ENCODE measurements at places on chromosomes 1 and 21.

DNA sequence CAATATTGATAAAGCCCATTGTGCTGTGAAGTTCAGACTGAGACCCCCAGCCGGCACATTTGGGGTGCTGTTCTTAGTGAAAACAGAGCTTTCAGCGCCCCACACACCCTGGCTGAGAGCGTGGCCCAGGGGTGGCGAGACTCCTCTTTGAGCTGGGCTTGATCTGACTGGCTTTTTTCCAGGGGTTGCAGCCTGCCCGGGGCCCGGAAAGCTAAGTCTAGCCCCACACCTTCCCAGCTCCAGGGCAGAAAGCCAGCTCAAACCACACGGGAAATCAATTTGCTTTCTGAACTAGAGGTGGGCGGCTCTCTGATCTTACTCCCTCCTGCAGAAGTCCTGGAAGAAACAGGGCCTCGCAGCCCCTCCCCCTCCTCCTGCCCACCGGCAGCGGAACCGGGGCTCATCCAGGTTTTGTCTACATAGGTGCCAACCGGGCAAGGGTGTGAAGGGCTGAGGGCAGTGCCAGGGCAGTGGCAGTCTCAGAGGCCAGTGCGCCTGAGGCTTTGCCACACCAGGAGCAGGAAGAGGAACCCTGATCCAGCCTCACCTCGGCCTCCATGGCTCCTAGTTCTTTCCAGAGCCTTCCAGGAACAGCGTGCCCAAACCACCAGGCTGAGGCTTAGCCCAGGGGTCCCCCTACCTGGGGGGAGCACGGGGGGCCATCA lies 155.3 kb downstream of the NPHP4 start:
- no peak for DNase-seq

DNA sequence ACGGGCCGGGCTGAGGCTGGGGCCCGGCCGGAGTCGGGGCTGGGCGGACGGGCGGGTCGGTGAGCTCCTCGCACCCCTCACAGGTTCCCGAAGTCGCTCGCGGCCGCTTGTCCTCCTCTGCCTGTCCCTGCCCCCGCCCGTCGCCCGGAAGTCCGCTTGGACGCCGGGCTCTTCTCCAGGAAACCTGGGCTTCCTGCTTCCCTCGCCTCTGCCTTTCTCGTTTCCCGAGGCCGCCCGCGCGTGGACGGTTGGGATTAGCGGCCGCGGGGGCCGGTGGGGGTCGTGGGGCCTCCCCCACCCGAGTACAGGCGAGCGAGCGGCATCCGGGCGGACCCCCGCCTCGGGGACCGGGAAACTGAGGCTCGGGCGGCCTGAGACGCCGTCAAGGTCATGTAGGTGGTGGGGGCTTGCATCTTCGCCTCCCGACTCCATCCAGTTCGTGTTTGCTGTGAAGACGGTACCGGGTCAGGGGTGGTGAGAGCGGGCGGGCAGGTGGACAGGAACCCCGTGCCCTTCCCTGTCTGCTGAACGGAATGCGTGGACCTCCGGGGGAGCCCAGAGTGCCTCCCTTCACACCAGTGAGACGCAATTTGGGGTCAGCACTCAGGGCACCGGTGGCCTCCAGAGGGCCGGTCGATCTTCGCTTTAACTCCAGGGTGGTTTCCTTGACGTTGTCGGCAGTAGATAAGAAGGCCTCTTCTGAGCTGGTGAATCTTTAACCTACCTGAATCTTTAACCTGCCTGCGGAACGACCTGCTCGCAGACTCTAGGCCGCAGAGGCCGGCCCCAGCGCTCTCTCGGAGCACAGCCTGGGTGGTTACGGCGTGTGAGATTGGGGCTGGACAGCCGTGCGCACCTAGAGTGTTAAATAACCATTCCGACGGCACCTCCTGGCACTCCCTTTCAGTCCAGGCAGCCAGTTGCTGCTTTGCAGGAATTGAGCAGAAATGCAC lies 686 bp downstream of the ARF1 start:
- no peak for DNase-seq

- DNase-seq, result no peak
These were observed 167.4 kb downstream of the HHAT start for GRCh38 chr1:210496063-210496462.

GRCh38 chr1:235417086-235417697 lies 50.0 kb downstream of the TBCE start:
- DNase-seq, result no peak

- no peak for DNase-seq
These were observed 79.2 kb downstream of the ARHGEF10L start for GRCh38 chr1:17618558-17619247.

- DNase-seq, result no peak
These were observed 1.7 kb upstream of the PKP1 start for GRCh38 chr1:201281573-201281972.

- DNase-seq, result no peak
These were observed 4.1 kb downstream of the PDC start for GRCh38 chr1:186456729-186457255.

GRCh38 chr1:156652131-156652991 lies 10.4 kb downstream of the BCAN start:
- no peak for DNase-seq

- no peak for DNase-seq
These were observed 28.1 kb upstream of the ZYG11A start for GRCh38 chr1:52814465-52814864.

DNA sequence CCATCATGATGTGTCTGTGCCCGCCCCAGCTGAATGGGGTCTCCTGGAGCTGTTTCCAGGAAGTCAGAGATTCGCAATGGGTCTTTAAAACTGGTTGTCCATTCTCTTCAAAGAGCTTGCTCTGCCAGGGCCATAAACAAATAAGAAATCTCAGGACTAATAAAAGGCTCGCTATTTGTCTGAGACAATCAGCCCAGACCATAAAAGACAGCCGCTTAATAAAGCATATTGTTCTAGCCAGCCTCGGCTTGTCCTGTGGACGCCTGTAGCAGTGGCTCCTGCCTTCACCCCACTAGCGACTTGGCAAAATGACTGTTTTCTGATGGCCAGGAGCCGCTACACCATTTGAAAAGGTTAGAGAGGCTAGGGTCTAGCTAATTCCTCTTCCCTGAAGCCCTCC lies 20.6 kb upstream of the SELENON start:
- no peak for DNase-seq

DNA sequence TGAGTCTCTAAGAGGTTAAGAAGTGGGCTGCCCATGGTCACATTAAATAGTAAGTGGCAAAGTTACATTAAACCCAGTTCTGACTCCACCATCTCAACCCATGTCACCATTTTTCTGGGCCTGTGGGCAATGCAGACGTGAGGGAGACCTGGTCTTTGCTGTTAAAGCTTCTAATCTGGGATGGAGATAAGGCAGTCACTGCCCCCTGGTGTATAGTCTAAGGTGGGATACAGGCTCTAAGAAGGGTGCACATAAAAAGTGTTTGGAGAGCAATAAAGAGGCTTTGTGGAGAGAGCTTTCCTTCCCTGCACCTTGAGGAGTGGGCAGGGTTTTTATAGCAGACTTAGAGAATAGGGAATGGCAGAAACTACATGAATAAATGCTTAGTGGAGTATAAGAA lies 141.3 kb downstream of the ROR1 start:
- DNase-seq, result no peak

GRCh38 chr1:206801467-206801866 lies 29.2 kb upstream of the IL10 start:
- no peak for DNase-seq

GRCh38 chr1:88990426-88990825 lies 2.0 kb downstream of the KYAT3 start:
- DNase-seq, result no peak

DNA sequence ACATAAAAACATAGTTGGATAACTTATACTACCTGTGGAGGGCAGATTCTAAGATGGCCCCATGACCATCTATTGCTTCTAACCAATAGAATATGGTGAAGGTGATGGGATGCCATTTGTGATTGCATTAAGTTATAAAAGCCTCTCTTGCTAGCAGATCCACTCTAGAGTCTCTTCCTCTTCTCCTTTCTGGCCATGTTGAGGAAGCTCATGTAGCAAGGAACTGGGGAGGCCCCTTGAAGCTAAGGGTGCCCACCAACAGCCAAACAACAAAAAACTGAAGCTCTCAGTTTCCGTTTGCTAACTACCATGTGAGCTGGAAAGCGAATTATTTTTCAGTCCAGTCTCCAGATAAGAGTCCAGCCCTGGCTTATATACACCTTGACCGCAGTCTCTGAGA lies 16.0 kb upstream of the AGO1 start:
- DNase-seq, result no peak

- DNase-seq, result no peak
These were observed 4.6 kb upstream of the SLC6A9 start for GRCh38 chr1:44035726-44036408.

DNA sequence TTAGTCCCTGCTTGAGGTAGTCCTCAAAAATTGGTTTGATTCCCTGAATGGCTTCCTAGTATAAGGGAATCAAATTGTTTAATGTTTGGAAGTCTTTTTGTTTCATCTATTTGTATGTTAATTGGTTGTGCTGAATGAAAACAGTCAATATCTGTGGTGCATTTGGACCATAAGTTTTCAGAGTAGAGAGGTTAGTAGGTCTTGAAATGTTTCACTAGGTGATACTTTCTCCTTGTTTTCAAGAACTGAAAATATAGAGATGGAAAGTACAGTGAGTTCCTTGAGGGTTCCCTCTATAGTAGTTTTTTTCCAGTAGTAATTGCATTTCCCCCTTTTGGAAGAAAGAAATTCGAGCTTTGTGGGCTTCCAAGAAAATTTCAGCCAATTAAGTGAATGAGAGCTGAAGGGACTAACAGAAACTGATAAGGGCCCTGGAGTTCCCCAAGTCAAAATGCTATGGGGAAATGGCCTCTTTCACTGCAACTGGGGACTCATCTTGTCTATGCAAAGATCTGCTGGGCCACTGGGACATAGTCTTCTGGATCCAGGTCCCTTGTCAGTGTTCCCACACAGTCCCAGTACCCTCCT lies 18.6 kb upstream of the CEP350 start:
- no peak for DNase-seq

GRCh38 chr1:170503665-170504064 lies 28.3 kb upstream of the GORAB start:
- no peak for DNase-seq

- DNase-seq, result no peak
These were observed 36.2 kb upstream of the GADD45A start for GRCh38 chr1:67648582-67649326.

- DNase-seq, result no peak
These were observed 306.3 kb upstream of the ESRRG start for GRCh38 chr1:217029281-217030157.

DNA sequence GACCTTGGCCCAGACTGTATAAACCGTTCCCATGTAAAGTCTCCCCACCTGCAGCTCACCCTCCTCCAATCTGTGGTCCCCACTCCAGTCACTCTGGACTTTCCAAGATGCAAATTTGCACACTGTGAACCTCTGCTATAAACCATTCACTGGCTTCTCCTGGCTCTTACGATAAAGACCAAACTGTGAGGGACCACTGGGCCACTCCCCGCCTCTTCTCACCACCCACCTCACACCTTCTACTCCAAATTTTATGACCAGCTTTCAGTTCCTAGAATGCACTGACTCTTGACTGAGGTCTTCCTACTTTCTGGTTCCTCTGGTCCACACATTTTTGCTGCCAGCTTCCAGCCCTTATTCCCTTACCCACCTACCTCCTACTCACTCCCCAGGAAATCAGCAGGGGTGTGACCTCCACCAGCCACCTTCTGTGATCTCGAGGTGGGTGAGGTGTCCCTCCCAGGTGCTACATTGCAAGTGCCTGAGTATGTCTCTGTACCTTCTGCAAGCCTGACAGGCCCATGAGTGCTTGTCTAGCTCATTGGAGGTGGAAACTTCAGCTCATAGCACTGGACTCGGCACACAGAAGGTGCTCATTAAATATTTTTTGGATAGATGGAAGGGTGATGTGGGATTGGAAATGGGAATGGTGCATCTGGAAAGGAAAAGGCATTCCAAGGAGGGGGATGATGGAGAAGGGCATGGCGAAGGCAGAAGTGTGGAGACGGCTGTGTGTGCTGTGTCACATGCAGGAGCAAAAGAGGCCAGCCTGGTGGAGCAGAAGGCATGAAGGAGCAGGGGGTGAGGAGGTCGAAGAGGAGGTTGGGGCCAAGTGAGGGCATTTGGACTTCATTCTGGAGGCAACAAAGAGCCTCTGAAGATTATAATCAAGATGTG lies 15.6 kb upstream of the CSF1 start:
- no peak for DNase-seq

- DNase-seq, result no peak
These were observed 284.1 kb downstream of the BACH1 start for GRCh38 chr21:29582855-29583254.

DNA sequence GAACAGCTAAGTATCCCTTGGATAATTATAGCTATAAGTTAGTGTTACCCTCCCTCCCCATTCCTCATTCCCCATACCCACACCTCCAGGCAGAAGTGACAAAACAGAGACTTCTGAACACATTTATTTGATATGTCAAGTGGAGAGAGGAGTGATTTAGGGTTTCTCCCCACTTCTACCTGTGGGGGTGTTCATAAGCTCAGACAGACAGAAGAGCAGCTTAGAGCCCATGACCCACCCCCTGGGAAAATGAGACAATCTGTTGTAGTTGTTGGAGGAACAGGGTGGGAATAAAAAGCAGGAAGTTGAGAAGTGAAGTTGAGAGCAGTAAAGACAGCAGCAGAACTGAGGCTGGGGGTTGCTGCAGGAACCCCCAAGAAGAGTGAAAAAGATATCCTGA lies 1.5 kb upstream of the LIX1L start:
- no peak for DNase-seq

- no peak for DNase-seq
These were observed 36.8 kb downstream of the DHCR24 start for GRCh38 chr1:54850069-54850730.

- DNase-seq, result no peak
These were observed 12.0 kb downstream of the SLAMF8 start for GRCh38 chr1:159838715-159839114.

DNA sequence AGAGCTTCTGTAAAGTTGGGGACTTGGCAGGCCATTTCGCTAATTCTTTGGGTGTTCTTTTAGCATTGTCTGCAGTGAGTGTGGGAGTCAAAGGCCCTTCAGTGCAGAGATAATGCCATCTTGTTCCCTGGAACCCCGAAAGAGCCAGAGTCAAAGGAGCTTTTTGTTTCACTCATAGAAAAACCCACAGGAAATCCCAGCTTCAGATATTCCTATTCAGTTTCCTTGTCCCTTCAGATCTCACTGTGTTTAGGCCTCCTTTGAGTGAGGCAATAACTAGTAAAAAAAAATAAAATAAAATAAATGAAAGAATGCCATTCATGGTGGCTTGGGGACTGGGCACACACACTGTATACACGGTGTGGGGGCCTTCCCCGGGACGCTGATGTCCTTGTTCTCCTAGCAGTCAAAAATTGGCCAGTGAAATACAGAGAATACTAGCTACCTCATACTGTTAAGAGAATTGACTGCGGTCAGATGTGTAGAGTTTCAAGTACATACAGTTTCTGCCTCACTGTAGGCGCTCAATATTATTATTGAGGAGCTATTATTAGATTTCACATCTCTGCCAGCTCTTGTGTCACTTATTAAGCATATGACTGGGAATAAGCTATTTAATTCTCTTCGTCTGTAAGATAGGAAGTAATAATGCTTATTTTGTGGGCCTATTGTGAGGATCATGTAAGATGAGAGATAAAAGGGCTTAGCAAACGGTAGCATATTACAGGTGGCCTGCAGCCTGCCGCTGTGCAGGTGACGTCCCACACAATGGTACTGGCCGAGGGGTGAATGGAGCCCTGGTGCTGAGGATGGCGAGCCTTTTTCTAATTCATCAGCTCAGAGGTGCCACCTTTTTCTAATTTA lies 16.7 kb downstream of the DISC1 start:
- DNase-seq, result no peak

GRCh38 chr1:212722270-212722957 lies 22.8 kb upstream of the BATF3 start:
- no peak for DNase-seq

Measured in stimulated activated CD8-positive, alpha-beta memory T cell treated with anti-CD3 and anti-CD28 coated beads, Interleukin-4, amount 100 ng/mL, for 1 hour (primary cell).